ENCODE measurements at places on chromosomes 16 and 17. TPM values are rescaled to one million over a fixed set of nuclear protein-coding genes. Genes with fewer than 3 reads are reported as not detected.

Gene CFAP97D1
- total RNA-seq = not detected

- no peaks in the 10 kb centered on the region for H3K36me3 ChIP-seq
- peaks cover 31% of the 10 kb centered on the region for H3K4me1 ChIP-seq
- DNase-seq = no peak
- peaks cover 4% of the 10 kb centered on the region for H3K27me3 ChIP-seq
- H3K27ac ChIP-seq = no peak overlapping the region
Observed at GRCh38 chr17:66533572-66533971, 231.2 kb downstream of the PRKCA start.

Gene ITPRIPL2
- total RNA-seq = 3.4 TPM

DNA sequence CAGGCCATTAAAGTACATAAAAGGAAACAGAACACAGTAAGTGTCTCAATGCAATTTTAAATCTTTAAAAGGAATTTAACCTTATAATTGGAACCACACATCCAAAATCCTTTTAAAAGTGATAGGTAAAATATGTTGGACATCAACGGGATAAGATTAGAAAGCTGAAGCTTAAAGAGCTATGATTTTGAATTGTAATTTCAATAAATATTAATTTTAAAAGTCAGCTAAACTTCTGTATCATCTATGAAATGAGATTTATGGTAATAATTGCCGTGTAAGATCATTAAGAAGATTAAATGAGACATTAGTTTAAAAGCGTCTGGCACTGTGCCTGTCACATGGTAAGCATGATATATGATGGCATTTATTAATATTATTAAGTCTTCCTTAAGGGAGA, 31.3 kb downstream of the CCDC42 start:
- no peak overlapping the region for H3K27ac ChIP-seq
- DNase-seq = no peak
- peaks cover 10% of the 10 kb centered on the region for H3K36me3 ChIP-seq
- H3K4me3 ChIP-seq = no peak overlapping the region
- H3K4me1 ChIP-seq = no peaks in the 10 kb centered on the region

- H3K36me3 ChIP-seq = no peaks in the 10 kb centered on the region
- H3K4me1 ChIP-seq = peaks cover 18% of the 10 kb centered on the region
- no peak overlapping the region for H3K4me3 ChIP-seq
- H3K27ac ChIP-seq = no peak overlapping the region
- DNase-seq = no peak
- peaks cover 13% of the 10 kb centered on the region for H3K27me3 ChIP-seq
Observed at GRCh38 chr17:77602883-77603640, 355.4 kb upstream of the TNRC6C start.

GRCh38 chr16:27980919-27981700, 82.4 kb downstream of the GSG1L start:
- H3K4me3 ChIP-seq = no peak overlapping the region
- H3K36me3 ChIP-seq = no peaks in the 10 kb centered on the region
- H3K4me1 ChIP-seq = no peaks in the 10 kb centered on the region
- no peak overlapping the region for H3K27ac ChIP-seq

- no peak overlapping the region for H3K27ac ChIP-seq
Observed at GRCh38 chr17:51995797-51996403, 162.6 kb downstream of the CA10 start.

Measured in glutamatergic neuron (in vitro differentiated cells).